ENCODE measurements at places on chromosomes 3 and 15. TPM values are rescaled to one million over a fixed set of nuclear protein-coding genes. Genes with fewer than 3 reads are reported as not detected.

Gene GOLGA6A
- polyA plus RNA-seq = not detected

Gene C3orf49
- not detected for polyA plus RNA-seq

Gene CEP19
- polyA plus RNA-seq = 0.53 TPM

Gene SCAP
- polyA plus RNA-seq = 42.9 TPM

Gene ATP13A4
- not detected for polyA plus RNA-seq

All from endothelial cell of umbilical vein (primary cell).